ENCODE measurements at places on chromosomes 5 and 9. TPM values are rescaled to one million over a fixed set of nuclear protein-coding genes. Genes with fewer than 3 reads are reported as not detected.

OR1Q1 gene
- total RNA-seq: not detected

- no peak overlapping the region for H3K4me3 ChIP-seq
- DNase-seq: no peak
- no peaks in the 10 kb centered on the region for H3K4me1 ChIP-seq
- H3K27ac ChIP-seq: no peak overlapping the region
- H3K27me3 ChIP-seq: no peaks in the 10 kb centered on the region
Measured at GRCh38 chr5:161096581-161096980, 244.6 kb upstream of the ATP10B start.

CCNO gene
- not detected for total RNA-seq

DNA sequence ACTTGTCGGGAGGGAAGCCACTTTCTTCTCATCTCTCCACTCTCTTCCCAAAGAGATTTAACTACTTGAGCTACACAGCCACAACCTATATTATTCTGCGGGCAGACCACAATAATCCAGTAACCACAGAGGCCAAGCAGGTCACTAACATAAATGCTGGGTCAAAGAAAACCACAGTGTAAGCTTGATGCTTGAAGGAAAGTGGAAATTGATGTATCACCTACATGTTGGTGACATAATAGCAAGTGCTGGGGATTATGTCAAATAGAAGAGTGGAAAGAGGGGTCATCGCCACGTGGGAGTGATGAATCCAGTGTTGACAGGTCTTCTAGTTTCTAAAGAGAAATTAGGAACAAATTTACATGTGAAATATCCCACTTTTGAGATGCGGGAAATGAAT, 40.9 kb downstream of the RFK start:
- H3K27me3 ChIP-seq: no peaks in the 10 kb centered on the region
- no peak for DNase-seq
- no peak overlapping the region for H3K27ac ChIP-seq
- H3K4me1 ChIP-seq: no peaks in the 10 kb centered on the region
- H3K36me3 ChIP-seq: no peaks in the 10 kb centered on the region
- no peak overlapping the region for H3K4me3 ChIP-seq

DDX4 gene
- total RNA-seq: not detected

PDGFRB gene
- total RNA-seq: 173 TPM

All from vagina (tissue), 2 donors.